ENCODE measurements at places on chromosomes 6 and 20.

- DNase-seq = no peak
Measured at GRCh38 chr6:144896289-144896688, 611.2 kb downstream of the UTRN start.

DNA sequence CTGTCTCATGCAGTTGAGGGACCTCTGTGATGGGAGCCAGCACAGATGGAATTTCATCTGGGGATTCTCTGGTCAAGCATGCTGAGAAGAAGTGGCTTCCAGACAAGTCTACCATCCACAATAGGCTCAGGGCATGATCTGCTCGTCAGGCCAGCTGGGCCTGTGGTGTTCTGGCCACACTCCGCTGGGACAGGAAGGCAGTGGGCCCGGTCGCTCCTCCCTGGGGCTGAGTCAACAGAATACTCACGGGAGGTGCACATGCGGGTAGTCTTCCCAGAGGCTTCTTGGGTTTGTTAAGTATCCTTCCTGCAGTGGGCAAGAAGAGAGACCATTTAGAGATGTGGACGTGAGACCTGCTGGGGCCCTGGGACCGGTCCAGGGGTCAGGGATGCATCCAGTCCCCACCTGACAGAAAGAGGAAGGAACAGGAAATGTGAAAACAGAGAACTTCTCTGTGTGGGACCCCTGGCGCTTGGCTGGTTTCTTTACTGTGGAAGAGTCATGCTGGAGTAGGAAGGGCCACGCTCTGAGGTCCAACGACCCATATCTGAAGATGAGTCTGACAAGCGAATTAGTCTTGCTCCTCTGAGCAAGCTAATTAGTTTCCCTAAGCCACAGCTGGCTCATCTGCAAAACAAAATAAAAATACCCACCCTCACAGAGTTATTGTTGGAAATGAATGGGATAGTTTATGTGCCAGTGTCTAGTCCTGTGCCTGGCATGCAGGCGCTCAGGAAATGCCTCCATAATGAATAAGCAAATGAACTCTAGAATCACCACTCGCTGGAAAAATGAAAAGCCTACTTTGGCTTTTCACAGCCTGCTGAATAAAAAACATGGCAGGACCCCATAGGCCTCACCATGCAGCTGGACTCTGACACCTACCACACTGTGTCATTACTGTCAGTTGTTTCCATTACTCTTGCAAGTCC lies 67.3 kb downstream of the TRAM2 start:
- no peak for DNase-seq

GRCh38 chr6:100378576-100378975 lies 86.1 kb downstream of the SIM1 start:
- DNase-seq = no peak

DNA sequence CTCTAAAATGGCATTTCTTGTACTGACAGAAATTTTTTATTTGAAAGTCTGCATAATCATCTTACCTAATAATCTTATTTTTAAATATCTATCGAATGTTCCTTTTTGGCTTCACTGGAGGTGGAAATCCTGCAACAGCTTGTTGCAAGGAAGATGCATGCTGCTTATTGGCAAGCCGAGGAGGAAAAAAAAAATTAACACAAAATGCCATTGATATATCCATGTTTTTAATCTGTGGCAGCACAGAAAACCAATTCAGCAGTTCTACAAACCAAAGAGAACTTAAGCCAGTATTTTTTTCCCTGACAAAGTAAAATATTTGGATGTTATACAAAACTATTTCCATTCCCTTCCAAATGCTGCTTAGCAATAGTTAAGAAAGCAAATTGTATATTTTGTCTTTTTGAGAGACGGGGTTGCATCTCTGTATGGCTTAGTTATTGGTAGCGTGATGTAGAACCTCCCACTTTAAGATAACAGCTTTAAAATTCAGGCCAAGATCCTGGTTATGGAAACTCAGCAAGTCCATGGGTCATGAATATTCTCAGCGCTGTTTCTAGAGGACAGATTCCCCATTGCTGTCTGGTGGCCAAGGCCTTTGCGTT lies 231.4 kb downstream of the TMEM242 start:
- no peak for DNase-seq

- no peak for DNase-seq
Measured at GRCh38 chr6:41445261-41445660, 100.9 kb upstream of the FOXP4 start.

GRCh38 chr20:17768271-17768670 lies 68.5 kb downstream of the BANF2 start:
- DNase-seq = peak; percentile 64

- DNase-seq = no peak
Measured at GRCh38 chr20:62935968-62936585, 1.9 kb upstream of the GID8 start.

GRCh38 chr6:43454696-43455530 lies 435 bp downstream of the DLK2 start:
- peak; percentile 86 for DNase-seq

GRCh38 chr6:3749977-3750316 lies 1.6 kb downstream of the PXDC1 start:
- no peak for DNase-seq

GRCh38 chr6:111407686-111408085 lies 75.3 kb downstream of the REV3L start:
- no peak for DNase-seq

GRCh38 chr6:37777272-37777834 lies 42.2 kb upstream of the ZFAND3 start:
- no peak for DNase-seq

GRCh38 chr6:39322306-39322850 lies at the start of gene KCNK16:
Gene KCNK16 (minus strand): TSS chr6:39322702. CDS start chr6:39322540, 162 bp downstream.
- no peak for DNase-seq

GRCh38 chr6:128414943-128415342 lies 105.5 kb downstream of the PTPRK start:
- no peak for DNase-seq

DNA sequence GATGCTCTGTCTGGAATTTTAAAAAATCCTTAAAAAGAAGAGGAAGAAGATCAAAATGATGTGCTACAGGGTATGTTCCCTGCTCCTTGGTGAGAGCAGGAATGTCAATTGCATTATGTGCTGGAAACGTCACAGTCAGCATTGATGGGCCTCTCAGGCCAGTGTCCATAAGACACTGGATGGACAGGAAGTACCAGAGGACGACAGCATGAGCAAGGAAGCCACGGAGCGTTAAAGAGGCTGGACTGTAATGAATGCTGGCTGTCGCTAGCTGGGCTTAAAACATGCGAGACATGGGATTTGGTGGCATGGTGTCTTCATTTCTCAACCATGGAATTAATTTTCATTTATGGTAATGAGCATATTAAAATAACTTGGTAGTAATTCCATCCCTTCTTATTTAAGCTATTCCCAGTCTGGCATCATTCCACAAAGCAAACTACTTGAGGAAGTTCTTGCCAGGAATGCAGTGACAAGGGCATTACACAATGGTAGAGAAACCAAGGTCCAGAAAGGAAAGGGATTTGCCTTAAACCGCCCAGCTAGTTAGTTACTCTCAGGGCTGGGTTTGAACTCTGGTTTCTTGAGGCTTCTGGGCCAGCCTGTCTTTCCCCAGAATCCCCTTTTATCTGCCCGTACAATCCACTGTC lies 166.6 kb upstream of the SOX4 start:
- no peak for DNase-seq

DNA sequence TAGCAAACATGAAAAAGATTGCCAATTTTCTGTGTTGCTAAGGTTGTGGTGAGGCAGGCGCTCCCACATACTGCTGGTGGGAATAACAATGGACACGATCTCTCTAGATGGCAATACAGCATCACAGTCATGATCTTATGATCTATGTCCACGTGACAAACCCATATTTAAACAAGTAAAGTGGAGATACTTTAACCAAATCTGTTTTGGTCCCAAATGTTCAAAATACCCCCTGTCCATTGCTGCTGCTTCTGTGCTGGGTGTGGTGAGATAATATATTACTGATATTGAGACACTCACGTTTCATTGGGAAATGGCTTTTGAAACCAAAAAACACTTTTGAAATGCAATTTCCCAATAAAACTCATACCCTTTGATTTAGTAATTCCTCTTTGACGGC lies 23.0 kb downstream of the SIRPD start:
- DNase-seq = peak; percentile 59

DNA sequence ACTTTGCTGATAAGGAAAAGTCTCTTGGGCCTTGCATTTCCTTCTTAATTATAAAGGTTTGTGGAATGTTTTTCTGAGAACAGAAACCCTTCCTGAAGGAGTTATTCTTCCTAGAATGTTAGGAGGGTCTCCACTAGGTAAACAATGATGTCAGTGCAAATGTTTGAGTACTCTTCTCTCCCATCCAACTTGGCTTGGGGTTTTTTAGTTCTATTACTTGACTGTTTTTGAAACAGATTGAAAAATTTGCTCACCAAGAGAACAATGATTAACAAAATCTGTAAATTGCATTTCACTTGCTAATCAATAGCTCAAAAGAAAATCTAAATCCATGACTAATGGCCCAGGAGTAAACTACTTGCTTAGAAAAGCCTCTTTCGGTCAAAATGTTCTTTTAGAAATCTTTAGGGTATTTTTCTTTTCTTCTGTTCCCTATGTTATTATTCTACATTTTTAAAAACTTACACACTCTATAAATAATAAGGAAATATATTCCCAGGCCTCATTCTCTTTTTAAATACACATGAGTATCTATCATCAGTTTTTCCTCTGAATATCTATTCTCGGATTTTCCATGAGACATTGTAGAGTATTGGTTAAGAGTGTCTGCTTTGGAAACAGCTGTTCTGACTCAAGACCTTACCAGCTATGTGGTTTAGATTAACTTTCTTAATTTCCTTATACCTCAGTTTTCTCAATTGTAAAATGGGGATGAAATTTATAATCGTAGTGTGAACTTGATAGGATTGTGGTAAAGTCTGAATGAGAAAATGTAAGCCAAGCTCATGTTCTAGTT lies 234.2 kb upstream of the CITED2 start:
- DNase-seq = no peak

GRCh38 chr6:44051515-44051914 lies 75.7 kb downstream of the MRPL14 start:
- peak; percentile 54 for DNase-seq

DNA sequence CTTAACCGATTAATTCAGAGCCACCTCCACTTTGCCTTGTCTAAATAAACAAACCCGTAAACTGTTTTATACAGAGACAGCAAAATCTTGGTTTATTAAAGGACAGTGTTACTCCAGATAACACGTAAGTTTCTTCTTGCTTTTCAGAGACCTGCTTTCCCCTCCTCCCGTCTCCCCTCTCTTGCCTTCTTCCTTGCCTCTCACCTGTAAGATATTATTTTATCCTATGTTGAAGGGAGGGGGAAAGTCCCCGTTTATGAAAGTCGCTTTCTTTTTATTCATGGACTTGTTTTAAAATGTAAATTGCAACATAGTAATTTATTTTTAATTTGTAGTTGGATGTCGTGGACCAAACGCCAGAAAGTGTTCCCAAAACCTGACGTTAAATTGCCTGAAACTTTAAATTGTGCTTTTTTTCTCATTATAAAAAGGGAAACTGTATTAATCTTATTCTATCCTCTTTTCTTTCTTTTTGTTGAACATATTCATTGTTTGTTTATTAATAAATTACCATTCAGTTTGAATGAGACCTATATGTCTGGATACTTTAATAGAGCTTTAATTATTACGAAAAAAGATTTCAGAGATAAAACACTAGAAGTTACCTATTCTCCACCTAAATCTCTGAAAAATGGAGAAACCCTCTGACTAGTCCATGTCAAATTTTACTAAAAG lies 2.7 kb downstream of the FOXC1 start:
- DNase-seq = no peak

All from suppressor macrophage treated with lipopolysaccharide for 1 hour (primary cell).